Astrocyte (in vitro differentiated cells and primary cell): ENCODE measurements at places on chromosomes 7 and 10.

DNA sequence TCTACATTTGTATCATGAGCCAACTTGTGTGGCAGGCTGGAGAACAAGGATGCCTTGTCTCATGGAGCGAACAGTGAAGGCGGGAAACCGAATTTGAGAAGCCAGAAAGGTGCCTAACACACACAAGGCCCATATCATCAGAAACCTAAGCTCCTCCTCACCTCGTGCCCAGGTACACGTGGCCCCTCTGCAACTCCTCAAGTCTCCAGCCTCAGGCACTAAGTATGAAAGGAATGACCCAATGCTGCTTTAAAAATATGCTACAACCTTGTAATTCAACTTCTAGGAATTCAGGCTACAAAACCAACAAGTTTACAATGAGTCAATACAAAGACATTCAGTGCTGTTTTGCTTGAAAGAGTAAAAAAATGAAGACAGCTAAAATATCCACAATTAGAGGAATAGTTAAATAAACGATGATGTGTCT lies 95.7 kb downstream of the CDK6 start:
- peak; percentile 95 for DNase-seq

- peak; percentile 39 for DNase-seq
Measured at GRCh38 chr7:20244334-20245120, 27.3 kb upstream of the MACC1 start.

- peak; percentile 89 for DNase-seq
Measured at GRCh38 chr10:118692872-118693271, 61.9 kb downstream of the CACUL1 start.

GRCh38 chr7:134276951-134277350 lies 39.8 kb downstream of the SLC35B4 start:
- DNase-seq, result no peak

DNA sequence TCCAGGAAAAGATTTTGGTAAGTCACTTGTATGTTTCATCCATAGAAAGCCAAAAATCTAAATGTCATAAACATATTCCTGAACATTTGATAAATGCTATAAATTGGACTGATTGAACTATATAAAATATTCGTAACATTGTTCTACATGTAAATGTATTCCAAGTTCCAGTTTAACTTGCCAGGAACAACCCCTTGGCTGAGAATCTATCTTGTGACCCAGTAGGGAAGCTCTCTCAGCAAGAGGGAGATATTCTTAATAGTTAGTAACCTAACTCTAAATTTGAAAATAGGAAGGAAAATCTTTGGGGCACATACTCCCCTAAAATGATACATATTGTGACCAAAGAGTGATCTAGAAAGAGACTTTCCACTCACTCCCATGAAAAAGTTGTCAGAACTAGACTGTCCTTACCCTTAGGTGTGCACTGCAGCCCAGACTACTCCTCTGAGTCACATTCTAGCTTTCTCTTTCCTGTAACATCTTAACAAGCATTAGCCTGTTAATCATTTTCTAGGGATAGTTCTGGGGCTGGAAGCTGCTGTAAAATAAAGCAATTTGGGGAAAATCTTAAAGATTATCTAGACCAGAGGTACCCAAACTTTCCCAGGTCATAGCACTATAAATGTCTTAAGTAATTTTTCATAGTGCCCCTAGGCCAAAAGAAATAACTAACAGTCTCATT lies 73.7 kb upstream of the SKAP2 start:
- no peak for DNase-seq

DNA sequence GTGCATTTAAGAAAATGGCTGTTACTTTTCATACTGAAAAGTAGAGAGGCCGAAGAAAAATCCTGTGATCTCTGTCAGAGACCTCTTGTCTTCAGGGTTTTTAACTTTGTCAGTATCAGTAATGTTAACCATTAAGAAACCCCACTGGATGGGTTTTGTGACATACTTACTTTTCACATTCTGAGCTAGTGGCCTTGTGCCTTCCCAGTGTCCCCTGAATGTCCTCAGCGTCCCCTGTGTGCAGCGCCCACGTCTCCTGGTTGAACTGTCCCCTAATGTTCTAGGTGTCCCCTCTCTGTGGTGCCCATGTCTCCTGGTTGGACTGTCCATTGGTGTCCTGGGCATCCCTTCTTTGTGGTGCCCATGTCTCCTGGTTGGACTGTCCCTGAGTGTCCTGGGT lies 9.6 kb downstream of the DYNC2I1 start:
- DNase-seq, result no peak

GRCh38 chr7:46450425-46450824 lies 529.4 kb upstream of the IGFBP3 start:
- DNase-seq, result no peak

GRCh38 chr10:132345345-132345744 lies 13.4 kb downstream of the LRRC27 start:
- no peak for DNase-seq

DNA sequence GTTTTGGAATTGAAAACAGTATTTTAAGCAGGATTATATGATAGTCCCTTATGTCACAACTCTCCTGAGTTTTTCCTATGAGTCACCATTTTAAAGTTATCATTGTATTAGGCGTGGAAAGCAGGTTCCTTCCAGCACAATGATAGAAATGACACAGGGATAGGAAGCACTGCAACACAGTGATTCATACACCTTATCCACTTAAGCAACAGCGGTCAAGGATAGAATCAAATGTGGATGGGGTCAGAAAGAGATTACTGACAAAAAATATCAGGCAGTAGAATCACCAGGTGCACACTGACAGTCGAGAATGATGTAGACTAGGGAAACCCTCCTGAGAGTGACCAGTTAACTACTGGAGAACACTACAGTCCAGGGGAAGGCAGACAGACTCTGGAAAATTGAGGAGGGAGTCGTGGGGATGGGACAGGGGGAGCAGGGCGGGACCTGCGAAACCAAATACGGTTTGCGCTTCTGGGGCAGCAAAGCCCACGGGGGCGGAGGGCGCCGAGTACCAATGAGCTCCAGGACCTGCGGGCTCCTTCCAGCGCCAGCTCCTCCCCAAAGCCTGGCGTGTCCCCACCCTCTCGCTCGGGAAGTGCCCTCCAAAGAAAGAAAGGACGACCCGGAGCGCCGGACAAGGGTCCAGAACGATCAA lies 479 bp downstream of the PNPLA8 start:
- peak; percentile 77 for DNase-seq

GRCh38 chr10:120988751-120989150 lies 137.6 kb downstream of the WDR11 start:
- no peak for DNase-seq

DNA sequence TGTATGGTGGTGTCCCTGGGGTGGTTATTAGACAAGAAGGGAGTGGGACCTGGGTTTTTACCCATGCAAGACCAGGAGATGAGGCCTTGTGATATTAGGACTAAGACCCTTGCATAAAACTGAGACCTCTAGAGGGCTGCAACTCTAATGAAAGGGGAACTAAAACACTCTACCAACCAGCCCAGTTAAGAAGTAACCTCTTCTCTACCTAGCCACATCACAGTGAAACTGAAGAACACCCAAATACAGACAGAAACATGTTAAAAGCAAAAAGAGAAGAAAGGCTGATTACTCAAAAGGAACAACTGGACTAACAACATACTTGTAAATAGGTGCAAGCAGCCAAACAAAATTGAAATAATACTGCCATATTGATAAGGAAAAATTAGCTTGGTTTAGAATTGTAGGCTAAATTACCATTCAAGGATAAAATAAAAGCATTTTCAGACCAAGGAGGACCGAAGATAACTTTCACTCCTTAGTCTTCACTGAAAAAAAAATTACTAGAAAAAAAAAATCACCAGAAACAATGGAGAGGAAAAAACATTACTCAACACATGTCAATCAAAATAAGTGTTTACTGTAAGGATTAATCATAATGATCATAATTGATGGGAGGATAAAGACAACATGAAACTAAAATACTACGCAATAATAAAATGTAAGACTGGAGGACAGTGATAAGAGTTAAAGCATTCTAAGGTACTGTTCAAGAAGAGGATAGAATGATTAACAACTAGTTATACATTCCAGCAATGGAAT lies 27.6 kb downstream of the ERLIN1 start:
- DNase-seq, result no peak

- no peak for DNase-seq
Measured at GRCh38 chr7:122307228-122307621, 2.7 kb upstream of the FEZF1 start.

GRCh38 chr7:140061607-140061930 lies 1.2 kb downstream of the PARP12 start:
- no peak for DNase-seq

DNA sequence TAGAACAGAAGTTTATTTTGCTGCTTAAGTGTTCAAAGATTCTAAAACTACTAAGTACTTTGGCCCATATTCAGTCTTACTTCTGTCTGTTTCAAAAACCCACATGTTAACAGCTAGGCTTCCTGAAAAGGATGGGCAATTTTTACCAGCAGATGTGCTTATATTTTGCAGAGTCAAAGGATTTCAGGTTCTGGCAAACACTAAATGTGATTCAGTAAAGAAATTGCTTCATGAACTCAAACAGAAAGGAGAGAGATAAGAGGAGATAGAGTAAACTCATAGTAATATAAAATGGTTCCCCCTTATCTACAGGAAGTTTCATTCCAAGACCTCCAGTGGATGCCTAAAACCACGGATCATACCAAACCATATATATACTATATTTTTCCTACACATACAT lies 248.5 kb downstream of the AGMO start:
- DNase-seq, result no peak

GRCh38 chr7:117562759-117563158 lies 82.9 kb downstream of the CFTR start:
- DNase-seq, result no peak

DNA sequence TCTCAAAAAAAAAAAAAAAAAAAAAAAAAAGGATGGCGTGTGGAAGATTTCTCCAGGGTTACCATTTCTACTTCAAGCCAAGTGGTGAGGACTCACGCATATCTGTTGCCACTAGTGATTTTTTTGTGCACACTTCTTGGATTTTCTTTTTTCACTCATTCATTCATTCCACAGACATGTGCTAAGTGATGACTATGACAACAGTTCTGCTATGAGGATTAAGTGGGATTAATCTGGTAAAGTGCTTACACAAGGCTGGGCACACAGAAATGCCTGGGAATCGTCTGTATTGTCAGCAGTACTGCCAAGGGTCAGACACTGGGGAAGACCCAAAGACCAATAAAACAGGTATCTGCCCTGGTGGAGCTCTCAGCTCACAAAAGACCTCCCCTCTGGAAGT lies 6.3 kb upstream of the OPN1SW start:
- no peak for DNase-seq

- DNase-seq, result peak; percentile 61
Measured at GRCh38 chr10:88004451-88004850, 141.0 kb downstream of the PTEN start.

DNA sequence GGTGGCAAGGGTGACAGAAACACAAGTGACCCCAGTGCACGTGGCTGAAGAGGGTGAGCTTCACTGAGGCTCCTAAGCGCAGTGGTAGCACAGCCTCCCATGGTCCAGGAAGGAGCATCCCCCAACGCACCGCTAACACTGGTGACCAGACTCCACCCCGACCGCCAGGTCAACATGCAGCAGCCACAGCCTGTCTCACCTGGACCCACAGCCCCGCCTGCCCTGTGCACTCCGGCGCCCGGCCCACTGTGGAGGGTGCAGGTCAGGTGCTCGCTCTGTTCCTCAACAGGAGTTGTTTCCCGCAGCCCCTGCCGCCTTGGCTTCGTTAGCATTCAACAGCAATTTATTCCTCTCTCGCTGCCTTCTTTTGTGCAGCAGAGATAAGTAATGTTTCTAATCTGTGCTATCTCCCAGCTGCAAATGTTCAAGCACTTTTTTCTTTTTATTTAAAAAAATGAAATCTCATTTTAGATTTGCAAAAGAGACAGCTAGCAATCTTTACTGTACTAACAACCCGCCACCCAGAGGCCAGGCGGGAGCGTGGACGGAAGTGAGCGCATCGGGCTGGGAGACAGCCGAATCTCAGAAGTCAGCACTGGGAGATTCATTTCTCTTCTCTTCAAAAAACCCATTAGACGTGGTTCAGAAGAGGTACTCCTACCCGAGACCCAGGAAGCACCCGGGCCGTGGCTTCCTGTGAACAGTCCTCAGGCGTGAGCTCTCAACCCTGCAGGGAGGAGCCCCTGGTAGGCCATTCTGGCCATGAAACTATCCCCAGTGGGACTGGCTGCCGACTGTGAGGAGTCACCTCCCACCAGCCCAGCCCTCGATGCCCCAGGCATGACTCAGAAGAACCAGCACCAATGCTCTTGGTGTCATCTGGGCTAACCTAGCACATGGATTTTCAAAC lies 133.4 kb downstream of the MAD1L1 start:
- DNase-seq, result no peak

DNA sequence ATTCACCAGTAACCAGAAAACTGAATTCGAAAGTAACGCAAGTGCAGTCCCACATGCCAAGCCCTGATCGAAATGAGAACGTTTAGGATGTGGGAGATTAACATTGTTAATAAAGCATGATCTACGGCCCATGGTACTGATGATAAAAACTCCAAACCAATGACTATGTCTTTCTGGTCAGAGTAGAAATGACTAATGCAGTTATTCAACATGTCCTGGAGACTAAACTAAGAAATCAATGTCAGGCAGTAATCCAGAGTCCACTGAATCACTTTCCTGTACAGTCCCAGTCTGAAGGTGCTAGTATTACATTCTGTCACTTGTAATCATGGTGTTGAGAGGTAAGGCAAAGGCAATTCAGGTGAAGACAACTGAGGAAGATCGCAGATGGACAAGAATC lies 14.4 kb downstream of the NPSR1 start:
- peak; percentile 67 for DNase-seq

DNA sequence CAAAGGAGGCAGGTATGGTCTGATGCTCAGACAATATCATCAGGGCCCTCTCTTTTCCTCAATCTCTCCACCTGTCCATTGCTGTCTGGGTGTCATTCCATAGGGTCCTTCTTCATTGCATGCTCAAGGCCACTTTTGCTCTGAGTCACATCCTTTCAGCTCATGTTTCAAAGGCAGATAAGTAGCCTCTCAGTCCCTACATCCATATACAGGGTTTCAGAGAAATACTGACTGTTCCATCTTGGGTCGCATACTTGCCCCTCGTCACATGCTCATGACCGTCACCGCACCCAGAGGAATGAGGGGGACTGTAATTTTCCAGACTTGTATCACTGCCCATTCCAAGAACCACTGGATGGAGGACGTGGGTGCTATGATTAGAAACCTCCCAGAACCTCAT lies 93.4 kb downstream of the FAM107B start:
- DNase-seq, result no peak

DNA sequence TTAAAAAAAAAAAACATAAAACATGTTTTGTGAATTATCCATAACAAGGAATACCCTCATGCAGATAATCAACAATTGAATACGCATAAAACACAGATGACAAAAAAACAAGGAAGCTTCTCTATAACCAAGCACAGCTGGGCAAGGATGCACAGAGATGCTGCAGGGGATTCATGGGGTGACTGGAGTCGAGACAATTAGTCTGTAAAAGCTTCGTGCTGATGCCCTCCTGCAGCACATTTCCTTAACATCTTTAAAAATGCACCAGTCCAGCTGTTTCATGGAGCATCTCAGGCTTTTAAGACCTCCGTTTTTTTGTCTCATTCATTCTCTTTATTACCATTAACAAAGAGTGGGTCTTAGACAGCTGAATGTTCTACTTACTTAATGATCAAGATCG lies 794.0 kb upstream of the C7orf33 start:
- no peak for DNase-seq
